ENCODE measurements at places on chromosomes 3 and 15. TPM values are rescaled to one million over a fixed set of nuclear protein-coding genes. Genes with fewer than 3 reads are reported as not detected.

Gene ZNF592
- 12.3 TPM for total RNA-seq

Gene TMOD2
- total RNA-seq: 0.95 TPM

Gene WNT5A
- 21.8 TPM for total RNA-seq

Gene UPK1B
- total RNA-seq: not detected

Gene ST3GAL6
- total RNA-seq: 7.3 TPM

Gene DUOXA1
- total RNA-seq: 1.3 TPM

Gene SRGAP3
- 9.6 TPM for total RNA-seq

DNA sequence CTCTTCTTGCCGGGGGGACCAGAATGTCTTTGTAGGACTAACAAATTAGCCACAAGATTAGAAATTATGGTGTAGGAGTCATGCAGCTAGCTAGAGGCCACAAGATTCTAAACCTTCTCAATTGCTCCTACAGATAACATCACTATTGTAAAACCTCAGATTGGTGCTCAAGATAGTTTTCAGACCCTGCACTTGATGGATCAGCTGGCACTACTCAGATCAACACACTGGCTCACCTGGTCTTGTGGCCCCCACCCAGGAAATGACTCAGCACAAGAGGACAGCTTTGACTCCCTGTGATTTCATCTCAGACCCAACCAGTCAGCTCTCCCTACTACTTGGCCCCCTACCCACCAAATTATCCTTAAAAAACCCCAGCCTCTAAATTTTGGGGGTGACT lies 124.1 kb upstream of the RASGRP1 start:
- peak; percentile 32 for DNase-seq

GRCh38 chr15:79901958-79902357 lies 5.1 kb upstream of the MTHFS start:
- no peak for DNase-seq

- no peak for DNase-seq
These were observed 231.7 kb downstream of the PDZRN3 start for GRCh38 chr3:73393005-73393404.

DNA sequence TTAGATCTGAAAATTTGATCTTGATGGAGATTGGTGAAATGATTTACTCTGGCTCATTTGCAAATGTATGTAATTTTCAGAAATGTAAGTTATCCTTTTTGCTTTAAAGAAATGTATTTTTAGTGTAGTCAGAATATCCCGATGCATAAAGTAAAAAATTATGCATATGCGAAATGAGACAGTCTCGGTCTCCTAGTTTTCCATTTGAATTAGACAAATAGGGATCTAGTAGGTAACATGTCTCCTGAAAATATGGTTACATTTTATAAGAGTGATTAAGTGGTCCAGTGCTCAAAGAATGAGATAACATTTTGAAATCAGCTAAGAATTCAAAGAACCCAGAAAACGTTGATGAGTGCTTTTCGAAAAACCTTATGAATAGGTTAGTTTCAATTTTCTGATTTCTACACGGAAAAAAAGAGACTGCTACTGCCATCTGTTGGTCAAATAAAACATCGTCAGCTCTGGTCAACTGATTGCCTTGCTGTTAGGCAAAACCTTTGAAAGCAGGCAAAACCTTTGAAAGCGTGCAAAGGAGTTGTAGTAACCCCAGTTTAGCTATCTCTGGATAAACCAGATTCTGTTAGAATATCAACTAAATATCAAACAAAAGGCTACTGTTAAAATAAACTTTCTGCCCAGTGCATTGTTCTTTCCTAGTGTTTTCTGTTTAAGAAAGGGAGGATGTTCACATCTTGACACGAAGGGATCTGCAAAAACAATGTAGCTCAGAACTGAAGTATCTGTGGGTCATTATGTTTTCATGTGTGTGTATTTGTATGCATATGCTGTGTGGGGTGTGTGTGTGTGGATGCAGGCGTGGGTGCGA lies 59.3 kb upstream of the CHMP2B start:
- DNase-seq: peak; percentile 84

DNA sequence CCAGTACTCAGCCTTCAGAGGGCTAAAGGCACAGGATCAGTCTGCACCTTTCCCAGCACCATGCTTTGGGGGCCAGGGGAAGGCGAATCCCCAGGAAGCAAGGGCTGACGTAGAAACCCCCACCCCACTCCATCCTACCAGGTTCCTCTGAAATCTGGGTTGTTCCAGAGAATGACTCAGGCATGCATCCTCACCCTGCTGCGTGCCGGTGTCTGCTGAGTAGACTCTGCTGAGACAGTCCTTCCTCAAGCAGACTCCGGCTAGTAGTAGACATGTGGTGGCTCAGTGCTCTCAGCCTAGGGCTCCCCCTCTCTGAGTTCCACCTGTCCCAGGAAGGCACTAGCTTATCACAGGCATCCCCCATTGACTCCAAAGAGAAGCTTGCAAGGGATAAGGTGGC lies 9.0 kb downstream of the TMEM43 start:
- no peak for DNase-seq

GRCh38 chr3:178785961-178786360 lies 249.7 kb downstream of the KCNMB2 start:
- no peak for DNase-seq

GRCh38 chr15:101807345-101807945 lies 4.1 kb downstream of the OR4F6 start:
- DNase-seq: peak; percentile 23

- DNase-seq: no peak
These were observed 40.6 kb downstream of the PRICKLE2 start for GRCh38 chr3:64184621-64185020.

DNA sequence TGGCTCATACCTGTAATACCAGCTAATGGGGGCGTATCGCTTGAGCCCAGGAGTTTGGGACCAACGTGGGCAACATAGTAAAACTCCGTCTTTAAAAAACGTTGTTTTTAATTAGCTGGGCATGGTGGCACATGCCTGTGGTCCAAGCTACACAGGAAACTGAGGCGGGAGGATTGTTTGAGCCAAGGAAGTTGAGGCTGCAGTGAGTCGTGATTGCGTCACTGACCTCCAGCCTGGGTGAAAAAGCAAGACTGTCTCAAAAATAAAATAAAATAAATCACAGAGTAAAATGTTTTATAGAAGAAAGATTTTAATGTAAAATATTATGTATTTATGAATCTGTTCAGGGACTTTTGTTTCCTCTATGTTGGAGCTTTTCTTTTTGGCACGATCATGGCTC lies 15.3 kb upstream of the STRIT1 start:
- DNase-seq: peak; percentile 31

DNA sequence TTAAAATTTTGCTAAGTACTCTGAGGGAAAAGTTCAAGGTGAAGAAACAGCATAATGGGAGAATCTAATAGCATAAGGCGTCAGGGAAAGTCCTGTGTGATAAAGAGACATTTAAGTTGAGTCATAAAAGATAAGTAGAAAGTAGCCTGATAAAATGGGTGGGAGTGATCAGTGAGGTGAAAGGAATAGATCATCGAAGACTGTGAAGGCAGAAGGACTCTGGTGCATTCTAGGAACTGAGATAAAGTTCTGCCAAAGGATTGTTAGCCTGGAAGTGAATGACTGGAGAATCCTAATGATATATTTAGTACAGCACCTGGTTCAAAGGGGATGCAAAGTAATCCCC lies 149.9 kb downstream of the CFAP20DC start:
- no peak for DNase-seq

DNA sequence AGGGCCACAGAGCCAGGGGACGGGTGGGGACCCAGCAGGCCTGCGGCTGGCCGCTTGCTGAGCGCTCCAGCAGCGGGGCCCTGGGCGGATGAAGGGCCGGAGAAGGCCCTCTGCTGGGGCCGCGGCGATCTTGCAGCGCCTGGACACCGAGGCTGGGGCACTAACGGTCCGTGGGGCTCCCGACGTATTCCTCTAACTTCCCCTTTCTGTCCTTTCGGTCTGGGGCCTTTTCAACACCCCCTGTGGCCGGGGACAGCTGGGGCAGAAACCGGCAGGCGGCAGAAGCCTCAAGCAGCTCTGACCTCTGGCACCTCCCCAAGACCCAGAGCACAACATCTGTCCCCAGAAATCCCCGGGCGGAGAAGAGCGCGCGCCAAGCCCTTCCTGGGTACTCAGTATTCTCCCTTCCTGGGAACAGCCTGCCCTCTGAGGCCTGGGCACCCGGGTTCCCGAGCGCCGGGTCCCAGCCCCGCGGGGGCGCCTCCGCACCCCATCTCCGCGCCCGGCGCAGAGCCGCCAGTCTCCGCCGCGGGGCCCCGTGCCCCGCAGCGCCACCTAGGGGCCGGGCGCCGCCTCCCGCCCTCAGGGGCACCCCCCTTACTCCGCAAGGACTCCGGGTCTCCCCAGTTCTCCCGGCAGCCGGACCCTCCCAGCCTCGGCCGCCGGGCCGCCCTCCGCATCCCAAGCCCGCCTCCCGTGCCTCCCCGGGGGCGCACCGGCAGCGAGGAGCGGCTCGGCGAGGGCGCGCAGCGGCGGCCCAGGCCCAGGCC lies 582 bp upstream of the SLCO3A1 start:
- DNase-seq: no peak

- DNase-seq: peak; percentile 81
These were observed 37.6 kb downstream of the ABTB1 start for GRCh38 chr3:127710155-127710941.

DNA sequence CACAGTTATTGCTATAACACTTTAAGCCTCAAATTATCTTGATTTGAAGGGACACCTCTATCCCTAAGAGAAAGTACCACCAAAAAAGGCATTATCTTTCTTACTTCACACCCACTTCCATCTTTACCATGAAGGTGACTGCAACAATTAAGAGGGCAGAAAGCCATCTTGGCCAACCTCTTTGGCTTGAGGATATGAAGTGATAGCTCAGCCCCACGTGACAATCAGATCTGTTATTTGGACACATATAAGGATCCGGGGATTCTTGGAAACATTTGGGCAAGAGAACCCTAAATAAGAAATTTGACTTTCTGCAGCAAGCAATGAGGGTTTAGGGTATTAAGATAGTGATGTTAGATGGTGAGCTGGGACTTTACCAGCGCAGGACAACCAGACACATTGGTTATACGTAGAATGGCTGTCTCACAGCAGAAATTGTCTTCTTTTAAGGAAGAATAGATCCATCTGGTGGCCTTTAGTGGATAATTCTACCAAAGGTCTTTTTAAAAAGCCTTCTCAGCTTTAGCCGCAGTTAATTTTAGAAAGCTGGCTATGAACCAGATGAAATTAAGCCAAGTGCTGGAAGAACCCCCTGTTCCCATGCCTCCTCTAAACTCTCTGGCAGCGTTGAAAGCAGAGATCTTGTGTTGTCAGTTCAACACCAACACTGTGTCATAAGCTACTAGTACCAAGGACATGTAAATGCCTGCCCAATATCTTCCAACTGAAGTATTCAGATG lies 12.3 kb downstream of the HCLS1 start:
- DNase-seq: no peak

GRCh38 chr3:34388830-34389229 lies 590.4 kb downstream of the PDCD6IP start:
- no peak for DNase-seq

DNA sequence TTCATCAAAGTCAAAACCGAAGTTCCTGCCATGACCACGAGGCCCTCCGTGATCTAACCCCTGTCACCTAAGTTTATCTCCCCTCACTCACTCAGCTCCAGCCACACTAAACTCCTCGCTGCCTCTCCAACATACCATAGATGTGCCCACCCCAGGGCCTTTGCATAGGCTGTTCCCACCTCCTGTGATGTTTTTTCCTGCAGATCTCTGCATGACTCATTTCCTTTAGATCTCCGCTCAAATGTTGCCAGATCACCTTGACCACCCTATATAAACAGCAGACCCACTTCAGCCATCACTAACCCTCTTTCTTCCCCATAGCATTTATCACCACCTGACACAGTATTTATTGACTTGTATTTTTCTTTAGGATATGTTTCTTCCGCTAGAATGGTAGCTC lies 58.5 kb downstream of the HRH1 start:
- no peak for DNase-seq

Data from PC-3 (cell line).